Bronchial epithelial cell (primary cell): ENCODE measurements at places on chromosomes 12 and 14. TPM values are rescaled to one million over a fixed set of nuclear protein-coding genes. Genes with fewer than 3 reads are reported as not detected.

DNA sequence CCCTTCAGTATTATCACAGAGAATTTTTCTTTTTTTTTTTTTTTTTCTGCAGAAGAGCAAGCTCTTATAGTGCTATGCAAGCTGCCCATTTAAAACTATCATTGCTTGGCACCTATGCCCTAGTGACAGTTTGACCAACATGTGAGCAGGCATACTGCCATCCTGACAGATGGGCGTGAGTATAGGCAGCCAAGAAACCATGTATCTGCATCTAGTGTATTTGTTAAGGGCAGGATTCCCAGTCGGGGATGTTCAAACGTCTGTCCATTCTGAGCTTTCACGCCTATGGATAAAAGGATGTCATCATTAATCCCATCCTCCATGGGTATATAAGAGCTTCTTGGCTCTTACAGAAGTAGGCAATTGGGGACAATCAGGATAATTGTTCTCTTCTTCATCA is 8.8 kb downstream of the VRK1 start:
- no peak for DNase-seq

DNA sequence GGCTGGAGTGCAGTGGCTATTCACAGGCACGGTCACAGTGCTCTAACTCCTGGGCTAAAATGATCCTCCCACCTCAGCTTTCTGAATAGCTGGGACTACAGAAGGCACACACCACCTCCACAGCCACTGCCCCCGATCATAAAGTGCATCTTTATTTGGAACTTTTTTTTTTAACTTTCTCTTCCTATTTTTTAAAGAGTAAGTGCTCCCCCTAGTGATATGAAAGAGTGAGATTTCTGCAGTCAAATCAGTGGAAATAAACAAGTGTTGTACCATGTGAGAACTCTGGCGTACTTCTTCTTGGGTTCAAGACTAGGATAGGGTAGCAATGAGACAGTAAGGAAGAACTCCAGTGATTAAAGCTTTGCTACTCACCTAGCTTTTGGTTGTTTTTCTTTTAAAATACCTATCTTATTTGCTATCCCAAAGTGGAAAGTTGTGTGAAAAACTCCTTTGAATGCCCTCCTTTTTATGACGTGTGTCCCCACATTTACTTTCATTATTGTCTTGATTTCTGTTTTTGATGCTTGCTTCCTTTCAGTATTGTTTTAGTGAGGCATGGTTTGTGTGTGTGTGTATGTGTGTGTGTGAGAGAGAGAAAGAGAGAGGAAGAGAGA is 6.6 kb downstream of the PPP4R4 start:
- peak; percentile 50 for DNase-seq

GRCh38 chr12:29148596-29148910 is 525 bp upstream of the FAR2 start:
- DNase-seq, result no peak

DNA sequence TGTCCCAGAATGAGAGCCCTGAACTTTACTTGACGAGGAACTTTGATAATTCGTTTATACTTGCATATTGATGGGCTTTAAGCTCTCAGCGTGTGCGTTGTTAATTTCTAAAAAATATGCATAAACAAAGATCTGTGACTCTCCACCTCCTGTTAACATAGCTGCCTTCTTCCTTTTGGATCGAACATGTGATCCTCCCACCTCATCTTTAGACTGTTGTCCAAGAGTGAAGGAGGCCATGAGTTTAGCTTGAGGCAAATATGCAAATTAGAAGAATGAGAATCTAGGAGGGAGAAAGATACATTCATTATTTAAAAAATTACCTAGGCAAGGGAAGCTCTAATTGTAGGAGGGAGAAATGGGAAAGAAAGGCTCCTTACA is 617 bp downstream of the TTC8 start:
- DNase-seq, result no peak

TSPAN9 gene
- 5.0 and 9.0 TPM in 2 replicates for total RNA-seq

NTN4 gene
- total RNA-seq, result 50.3 and 60.4 TPM in 2 replicates

JPH4 gene
- not detected in 2 replicates for total RNA-seq

B4GALNT1 gene
- total RNA-seq, result 0.13 TPM in 1 of 2 replicates, not detected in the other

DNA sequence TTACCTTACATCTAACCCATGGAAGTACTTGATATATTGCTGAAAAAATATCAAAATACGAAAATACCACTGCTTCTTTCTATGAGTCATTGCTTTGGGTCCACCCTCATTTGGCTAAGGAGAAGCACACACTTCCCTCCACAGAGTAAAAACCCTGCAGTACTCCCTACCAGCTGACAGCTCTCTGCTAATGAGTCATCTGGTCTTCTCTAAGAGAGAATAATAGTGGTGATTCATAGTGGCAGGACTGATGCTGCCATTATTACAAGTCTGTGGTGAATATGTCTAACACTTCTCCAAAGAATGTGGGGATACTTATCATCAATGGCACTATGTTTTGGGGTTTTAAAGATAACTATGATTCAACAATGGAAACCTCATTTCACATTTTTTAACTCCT is 90.7 kb downstream of the PPFIA2 start:
- DNase-seq, result peak; percentile 91

GRCh38 chr14:68106905-68107304 is 287.3 kb downstream of the RAD51B start:
- DNase-seq, result no peak

- no peak for DNase-seq
Measured at GRCh38 chr12:14471497-14471896, 96.2 kb downstream of the PLBD1 start.

GRCh38 chr12:115897729-115898128 is 379.8 kb downstream of the MED13L start:
- DNase-seq, result no peak

GRCh38 chr14:81400202-81400678 is at the start of gene STON2:
STON2 (minus strand) TSS chr14:81400324; CDS start chr14:81398382, 1,942 bp downstream.
- peak; percentile 90 for DNase-seq

DNA sequence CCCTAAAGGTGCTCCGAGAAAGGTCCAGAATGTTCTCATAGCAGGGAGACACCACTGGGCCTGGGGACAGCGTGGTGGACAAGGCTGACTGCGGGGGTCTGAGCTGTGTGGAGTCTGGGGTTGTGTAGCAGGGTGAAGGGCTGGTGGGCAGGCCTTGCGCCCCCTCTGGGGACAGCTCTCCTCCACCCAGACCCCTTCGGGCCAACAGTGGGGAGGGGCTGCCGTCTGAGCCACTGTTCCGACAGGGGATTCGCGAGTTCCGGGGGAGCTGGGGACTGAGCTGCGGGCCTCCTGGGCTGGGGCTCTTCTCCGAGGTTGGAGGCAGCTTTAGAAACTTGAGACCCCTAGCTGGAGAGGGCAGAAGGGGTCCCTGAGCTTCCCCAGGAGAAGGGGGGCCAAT is 32.1 kb downstream of the NCKAP5L start:
- no peak for DNase-seq

- DNase-seq, result peak; percentile 95
Measured at GRCh38 chr12:124747426-124748161, 116.1 kb downstream of the SCARB1 start.

GRCh38 chr12:20289520-20289919 is 78.8 kb upstream of the PDE3A start:
- DNase-seq, result no peak
